Hippocampal formation (tissue), 2 donors: ENCODE measurements at places on chromosomes 13 and 19.

- DNase-seq, result no peak
Observed at GRCh38 chr13:25707726-25708125, 336.0 kb downstream of the ATP8A2 start.

DNA sequence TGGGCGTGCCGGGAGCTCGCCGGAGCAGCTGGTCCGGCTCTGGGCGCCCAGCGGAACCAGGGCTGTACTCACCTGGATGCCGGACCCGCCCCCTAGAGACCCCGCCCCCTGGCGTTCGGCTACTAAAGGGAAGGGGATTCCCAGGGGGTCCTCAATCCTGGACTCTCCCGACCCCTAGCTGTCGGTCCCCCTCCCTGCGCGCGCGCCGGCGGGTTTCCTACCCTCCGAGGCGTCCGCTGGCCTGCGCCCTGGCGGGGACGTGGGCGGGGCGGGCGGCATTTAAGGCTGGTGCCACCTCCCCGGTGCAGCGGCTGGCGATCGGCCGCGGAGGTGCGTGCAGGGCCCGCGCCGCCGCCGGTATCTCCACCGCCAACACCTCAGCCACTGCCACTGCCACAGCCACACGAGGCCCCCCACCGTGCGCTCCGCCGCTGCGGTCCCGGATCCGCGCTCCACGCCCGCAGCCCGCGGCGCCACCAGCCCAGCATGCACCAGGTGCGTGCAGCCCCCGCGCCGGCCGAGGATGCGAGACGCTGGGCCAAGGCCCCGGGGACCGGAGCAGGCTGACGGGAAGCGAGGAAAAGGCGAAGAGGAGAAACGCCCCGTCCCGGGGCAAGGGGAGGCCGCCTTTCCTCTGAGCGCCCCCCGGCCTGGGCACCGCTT, at the start of gene ATP12A:
TSS of gene ATP12A (plus strand) at position 151 of the 663 bp plus-strand sequence. CDS start at position 487, 336 bp downstream.
- no peak for DNase-seq

GRCh38 chr13:41842036-41842620, 118.8 kb downstream of the VWA8 start:
- DNase-seq, result no peak

DNA sequence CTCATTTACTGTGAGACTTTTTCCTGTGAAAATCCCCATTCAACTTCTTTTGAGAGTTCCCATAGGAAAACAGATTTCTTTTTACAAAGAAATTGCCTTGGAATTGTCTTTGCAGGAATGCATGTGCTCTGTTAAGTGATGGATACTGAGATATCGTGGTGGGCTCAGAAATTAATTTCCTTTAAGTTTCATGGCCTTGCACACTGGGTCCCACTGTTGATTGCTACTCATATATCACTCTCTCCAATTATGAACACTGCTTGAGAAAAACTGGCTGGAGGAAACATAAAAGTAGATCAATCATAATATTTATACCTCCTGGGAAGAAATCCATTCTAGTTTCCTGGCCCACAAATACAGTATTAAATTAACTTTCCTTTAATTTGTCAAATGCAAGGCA, 131.3 kb downstream of the OXGR1 start:
- no peak for DNase-seq
